ENCODE measurements at places on chromosomes 1 and 21.

DNA sequence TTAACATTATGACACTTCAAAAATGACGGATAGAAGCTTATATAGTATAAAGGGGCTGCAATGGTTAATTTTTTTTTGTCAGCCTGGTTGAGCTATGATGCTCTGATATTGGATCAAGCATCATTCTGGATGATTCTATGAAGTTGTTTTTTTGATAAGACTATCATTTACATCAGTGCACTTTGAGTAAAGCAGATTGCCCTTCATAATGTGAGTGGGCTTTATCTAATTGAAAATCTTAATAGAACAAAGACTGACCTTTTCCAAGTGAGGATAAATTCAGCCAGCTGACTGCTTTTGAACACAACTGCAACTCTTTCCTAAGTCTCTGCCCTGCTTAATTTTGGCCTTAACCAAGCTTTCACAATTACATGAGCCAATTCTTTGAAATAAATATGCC is 1476.2 kb downstream of the NCAM2 start:
- DNase-seq = no peak

- DNase-seq = no peak
Observed at GRCh38 chr21:38377165-38378088, 120.6 kb downstream of the KCNJ15 start.

DNA sequence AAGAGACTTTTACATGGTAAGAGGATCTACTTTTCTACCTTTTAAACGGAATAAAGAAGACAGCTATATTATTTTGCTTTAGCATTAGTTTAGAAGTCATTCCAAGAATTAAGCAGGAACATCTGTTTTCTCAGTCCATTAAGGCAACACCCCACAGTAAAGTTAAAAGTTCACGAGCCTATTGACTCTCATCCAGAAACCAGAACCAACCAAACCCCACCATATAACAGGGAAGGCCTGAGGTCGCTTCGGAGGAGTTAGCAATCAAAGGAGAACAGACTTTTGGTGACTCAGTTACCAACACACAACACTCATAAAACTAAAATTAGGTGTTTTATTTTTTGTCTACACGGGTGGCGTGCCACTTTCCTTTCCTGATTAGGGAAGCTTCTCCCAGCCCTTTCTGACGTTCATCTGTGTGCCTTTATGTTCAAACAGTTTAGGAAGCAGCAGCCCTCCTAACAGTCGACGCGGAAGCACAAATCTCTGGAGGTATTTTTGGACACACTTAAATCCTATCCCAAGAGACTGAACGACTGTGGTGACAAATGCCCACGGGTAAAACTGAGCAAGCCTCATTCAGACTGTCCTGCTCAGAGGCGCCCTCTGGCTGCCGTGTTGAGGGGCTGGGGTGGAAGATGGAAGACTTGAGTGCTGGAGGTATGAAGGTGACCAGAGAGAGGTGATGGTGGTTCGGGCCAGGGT is 8.6 kb upstream of the PLA2G2C start:
- DNase-seq = peak; percentile 71

GRCh38 chr1:231857609-231858135 is 231.1 kb downstream of the DISC1 start:
- no peak for DNase-seq

DNA sequence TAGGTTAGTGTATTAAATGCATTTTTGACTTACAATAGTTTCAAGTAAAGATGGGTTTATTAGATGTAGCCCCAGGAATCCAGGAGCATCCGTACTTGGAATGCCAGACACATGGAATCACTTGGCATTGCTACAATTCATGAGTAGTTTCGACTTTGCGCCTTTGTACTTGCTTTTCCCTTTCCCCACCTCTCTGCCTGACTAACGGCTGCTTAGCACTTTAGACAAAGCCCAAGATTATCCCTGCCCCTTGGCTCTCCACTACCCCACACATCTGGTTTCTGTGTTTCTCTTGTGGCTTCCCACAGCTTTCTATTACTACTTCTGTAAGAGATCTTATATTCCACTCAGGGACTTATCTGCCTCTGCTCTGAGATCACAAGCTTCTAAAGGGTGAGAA is 397.7 kb upstream of the POU3F1 start:
- DNase-seq = no peak

DNA sequence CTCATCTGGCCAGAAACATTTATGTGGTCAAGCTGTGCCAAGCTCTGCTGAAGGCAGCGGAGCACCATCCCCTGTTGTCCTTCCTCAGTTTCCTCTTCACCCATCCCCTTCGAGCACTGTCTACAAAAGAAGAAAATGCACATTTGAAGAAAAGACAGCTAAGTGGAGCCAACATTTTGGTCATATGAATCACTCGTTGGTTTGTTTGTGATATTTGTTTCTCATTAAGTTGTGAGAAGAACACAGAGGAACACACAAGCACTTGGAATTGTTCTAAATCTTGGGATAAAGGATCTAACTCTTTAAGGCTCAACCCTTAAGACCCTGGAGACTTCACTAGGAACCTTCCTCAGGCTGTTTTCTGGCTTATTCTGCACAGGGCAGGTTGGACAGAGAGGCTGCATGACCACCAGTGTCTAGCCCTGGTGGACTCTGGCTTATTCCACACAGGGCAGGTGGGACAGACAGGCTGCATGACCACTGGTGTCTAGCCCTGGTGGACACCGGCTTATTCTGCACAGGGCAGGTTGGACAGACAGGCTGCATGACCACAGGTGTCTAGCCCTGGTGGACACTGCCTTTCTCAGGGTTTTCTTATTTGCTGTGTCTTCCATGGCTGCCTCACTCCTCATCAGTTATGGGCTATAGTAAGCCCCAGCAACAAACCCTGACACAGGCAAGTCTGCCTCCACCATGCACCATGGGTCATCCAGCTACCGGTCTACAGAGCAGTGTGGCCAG is 35.3 kb upstream of the COL6A2 start:
- DNase-seq = no peak

GRCh38 chr1:48248356-48248755 is 25.8 kb downstream of the SLC5A9 start:
- no peak for DNase-seq

DNA sequence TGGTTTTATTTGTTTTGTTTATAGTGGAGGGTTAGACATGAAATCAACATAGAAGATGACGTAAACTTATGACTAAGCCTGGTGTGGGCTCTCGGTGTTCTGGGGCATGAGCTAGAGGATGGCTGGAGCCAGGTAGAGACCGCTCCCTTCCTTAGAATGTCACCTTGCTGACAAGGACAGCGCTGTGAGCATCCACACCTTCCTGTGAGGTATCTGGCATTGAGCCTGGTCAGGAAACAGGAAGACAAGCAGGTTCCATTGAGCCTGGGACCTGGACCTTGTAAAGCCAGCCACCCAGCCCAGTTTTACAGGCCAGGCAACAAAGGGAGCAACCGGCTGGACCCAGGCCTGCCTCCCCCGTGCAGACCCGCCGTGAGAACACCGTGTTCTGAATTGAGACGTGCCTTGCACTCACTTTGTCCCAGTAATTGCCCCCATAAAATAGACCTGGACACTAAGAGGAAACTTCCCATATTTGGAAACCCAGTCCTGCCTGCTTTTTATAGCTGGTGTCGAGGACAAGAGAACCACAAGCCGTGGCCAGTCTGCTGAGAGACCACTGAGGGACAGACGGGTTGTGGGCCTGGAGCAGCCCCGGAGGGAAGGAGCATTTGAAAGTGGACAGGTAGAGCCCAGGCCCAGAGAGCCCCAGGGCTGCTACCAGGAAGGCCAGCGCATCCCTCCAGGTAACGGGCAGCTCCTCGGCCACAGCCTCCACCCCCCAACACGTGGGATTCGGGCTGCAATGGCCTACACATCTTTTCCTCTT is 78.0 kb downstream of the PDE9A start:
- no peak for DNase-seq

DNA sequence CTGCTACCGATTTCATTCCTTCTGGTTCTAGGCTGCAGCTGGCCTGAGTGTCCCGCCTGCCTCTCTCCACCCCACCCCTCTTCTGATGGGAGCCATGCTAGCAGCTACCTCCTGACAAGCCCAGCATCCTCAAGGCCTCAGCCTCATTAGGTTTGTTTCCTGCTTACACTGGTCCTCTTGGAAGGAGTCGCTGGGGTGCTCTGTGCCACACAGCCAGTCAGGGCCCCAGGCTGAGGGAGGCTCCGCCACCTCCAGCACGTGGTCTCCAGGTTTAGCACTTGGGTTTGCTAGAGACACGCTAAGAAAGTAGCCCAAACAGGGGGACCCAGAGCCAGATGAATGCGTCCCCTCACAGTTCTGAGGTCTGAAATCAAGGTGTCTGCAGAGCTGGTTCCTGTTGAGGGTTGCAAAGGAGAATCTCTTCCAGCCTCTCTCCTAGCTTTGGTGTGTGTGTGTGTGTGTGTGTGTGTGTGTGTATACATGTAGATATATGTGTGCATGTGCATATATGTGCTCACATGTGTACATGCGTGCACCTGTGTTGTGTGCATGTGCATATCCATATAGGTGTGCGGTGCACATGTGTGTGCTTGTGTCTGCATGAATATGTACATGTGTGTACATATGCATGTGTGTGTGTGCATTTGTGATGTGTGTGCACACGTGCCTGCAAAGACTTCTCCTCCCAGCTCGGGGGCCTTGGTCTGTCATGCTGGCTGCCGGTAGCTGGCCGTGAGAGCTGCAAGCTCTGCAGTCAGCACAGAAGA is 301.1 kb upstream of the AJAP1 start:
- no peak for DNase-seq

GRCh38 chr21:42847051-42847707 is 32.2 kb downstream of the WDR4 start:
- DNase-seq = no peak

DNA sequence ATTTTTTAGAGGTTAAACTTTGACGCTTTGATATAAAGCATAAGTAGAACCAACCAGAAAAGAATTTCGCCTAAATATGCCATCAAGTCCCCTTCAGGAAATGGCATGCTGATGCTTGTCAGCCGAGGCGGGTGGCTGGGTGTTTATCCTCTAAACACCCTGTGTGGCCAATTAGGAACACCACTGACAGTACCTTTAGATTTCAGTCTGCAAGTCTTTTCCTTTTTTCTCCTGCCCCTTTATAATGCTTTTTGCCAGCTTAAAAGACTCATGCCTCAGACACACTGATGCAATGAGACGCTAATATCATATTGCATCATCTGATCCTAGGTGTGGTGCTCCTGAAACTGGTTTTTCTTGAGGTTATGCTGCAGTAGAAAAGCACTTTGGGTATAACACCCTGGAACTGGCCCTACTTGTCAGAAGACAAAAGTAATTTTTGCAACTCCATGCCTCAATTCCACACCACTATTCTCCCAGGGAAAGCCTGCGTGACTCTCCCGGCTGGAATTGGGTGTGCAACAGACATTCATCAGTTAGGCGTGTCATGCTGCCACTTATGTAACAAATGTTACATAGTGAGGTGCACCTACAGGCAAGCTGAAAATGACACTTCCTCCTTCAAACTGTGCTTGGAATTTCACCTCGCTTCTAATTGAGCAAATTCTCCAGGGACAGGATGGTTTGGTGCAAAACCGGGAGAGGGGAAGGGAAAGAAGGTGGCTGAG is 2.0 kb upstream of the RCC2 start:
- no peak for DNase-seq

- DNase-seq = no peak
Observed at GRCh38 chr1:52159033-52159789, 17.3 kb downstream of the ZFYVE9 start.

DNA sequence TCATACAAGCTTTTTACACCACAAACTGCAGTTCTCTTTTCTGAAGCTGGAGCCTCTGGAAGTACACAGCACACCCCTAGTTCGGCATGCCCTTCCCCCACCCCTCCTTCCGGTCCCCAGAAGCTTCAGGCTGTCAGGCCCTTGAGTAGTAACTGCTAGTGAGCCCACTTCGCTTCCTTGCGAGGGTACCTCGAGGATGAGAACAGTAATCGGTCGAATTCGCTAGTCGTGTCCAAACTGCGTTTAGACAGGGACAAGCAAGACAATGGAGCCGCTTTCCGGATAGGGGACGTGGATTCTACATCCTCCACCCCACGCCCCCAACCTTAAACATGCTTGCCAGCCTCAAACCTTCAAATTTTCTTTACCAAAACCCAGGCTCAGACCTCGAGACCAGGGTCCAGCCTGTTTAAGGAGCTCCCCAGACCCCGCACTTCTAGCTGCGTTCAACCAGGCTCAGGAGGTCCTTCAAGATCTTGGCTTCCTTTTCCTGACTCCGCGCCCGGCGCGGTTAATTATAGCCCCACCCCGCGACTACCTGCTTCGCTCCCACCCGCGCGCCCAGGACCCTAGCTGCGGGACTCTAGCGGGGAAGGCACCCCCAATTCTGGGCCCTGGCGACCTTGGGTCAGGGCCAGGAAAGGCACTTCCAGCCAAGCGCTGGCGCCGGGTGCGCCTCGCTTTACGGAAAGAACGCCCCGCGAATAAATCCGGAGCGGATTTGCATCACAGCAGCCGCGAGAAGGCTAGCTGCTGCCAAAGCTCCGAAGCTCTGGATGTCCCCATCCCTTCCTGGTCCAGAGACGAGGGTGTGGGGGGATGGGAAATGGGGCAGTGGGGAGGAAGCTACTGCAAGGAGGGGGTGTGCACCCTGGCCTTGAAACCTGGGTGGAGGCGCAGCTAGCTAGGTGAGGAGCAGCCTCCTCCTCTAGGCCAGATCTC is 8.1 kb upstream of the TSPAN1 start:
- peak; percentile 17 for DNase-seq

DNA sequence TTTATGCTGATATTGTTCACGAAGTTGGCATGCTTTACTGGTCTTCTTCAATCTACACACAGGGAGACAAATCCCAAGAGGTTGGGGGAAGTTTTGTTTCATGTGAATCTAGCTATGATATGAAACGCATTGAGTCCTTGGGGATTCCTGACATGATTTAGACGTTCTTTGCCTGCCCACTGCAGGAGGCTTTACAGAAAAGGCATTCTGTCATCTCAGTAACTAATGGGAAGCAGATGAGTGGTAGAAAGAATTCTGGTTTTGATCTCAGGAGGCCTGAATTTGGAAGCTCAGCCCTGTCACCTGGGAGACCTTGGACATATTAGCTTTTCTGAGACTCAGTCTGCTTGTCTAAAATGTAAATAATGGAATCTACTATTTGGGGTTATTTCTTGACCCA is 383.0 kb upstream of the NFIA start:
- no peak for DNase-seq

GRCh38 chr1:220943319-220943996 is 64.2 kb downstream of the HLX start:
- DNase-seq = no peak

GRCh38 chr1:210264496-210265380 is 32.1 kb downstream of the SERTAD4 start:
- no peak for DNase-seq

DNA sequence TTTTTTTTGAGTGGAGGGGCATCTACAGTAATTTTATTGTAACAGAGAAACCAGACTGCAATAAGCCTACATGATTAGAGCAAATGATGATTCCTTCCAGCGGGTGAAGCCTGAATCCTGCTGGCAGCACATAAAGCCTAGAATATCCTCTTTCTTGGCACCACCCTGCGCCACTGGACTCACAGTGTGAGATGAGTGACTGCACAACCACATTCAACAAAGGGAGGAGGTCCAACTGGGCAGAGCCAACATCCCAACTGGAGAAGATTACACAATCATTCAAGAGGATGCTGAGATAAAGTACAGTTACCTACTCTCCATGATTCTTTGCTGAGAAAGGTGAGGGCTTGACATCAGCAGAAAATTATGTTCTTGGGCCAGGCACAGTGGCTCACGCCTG is 67.4 kb downstream of the TNFSF4 start:
- DNase-seq = no peak

- DNase-seq = no peak
Observed at GRCh38 chr1:162070094-162070748, 730 bp downstream of the NOS1AP start.

Measured in activated T-cell treated with anti-CD3 and anti-CD28 coated beads for 4 hours (primary cell).